ENCODE measurements at places on chromosomes 3 and 15.

GRCh38 chr3:123082370-123083065 is 15.7 kb downstream of the PDIA5 start:
- no peak for DNase-seq

DNA sequence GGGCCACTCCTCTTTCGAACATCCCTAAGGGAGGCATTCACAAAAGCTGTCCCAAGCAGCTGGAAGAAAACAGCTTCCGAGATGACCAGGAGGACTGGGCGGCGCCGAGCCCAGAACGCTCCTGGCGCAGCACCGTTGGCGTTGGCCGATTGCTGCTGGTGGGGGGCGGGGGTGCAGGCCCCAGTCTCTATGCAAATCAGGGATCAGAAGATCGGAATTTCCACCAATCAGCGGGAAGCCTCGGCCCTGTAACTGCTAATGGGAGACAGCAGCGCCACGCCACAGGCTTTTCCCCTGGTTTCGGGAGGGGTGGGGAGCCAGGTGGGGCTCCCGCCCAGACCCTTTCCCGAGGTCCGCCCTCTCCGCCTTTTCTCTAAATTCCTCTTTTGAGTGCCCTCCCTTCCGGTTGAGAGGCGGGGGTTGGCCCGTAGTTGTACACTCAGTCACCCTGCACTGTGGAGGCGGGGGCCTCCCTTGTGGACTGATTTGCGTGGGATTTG is 27.0 kb downstream of the HMCES start:
- no peak for DNase-seq

- DNase-seq: no peak
Observed at GRCh38 chr3:146513386-146514051, 30.9 kb downstream of the PLSCR1 start.

- DNase-seq: no peak
Observed at GRCh38 chr15:52653431-52653964, 25.7 kb downstream of the ATOSA start.

DNA sequence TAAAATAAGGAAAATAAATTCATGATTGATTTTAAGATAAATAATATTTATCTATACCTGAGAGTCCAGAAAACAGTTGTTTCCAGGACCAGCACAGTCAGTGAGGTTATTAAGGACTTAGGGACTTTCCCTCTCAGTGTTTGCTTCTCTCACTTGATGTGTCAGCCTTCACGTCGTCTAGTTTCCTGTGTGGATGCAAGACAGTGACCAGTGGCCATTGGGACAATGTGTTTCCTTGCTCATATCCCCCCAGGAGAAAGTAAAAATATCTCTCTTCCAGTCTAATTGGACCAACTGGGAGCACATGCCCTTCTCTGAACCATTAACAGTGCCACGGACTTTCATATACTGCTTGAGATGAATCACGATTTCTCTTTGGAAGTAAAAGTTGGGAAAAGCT is 157.8 kb upstream of the CTNNB1 start:
- no peak for DNase-seq

- DNase-seq: no peak
Observed at GRCh38 chr3:64638981-64639481, 48.8 kb downstream of the ADAMTS9 start.

DNA sequence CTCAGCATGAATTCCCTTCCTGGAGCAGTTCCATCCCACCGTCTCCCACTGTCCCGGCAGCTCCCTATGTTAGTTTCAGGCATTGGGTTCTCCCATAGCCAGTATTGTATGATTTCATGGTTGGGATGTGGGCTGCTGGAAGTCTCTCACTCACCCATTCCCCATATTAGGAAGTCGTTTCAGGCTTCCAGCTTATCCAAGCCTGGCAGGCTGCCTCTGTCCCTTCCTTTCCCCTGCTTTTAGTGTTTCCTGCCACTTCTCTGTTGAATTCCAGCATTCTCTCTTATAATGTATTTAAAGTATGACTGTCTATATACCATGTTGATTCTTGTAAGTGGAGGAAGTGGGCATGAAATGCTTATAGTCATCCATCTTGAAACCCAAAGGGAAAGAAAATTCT is 309.7 kb upstream of the RBMS3 start:
- DNase-seq: no peak

GRCh38 chr15:45026651-45027190 is 3.7 kb downstream of the SORD start:
- DNase-seq: no peak

DNA sequence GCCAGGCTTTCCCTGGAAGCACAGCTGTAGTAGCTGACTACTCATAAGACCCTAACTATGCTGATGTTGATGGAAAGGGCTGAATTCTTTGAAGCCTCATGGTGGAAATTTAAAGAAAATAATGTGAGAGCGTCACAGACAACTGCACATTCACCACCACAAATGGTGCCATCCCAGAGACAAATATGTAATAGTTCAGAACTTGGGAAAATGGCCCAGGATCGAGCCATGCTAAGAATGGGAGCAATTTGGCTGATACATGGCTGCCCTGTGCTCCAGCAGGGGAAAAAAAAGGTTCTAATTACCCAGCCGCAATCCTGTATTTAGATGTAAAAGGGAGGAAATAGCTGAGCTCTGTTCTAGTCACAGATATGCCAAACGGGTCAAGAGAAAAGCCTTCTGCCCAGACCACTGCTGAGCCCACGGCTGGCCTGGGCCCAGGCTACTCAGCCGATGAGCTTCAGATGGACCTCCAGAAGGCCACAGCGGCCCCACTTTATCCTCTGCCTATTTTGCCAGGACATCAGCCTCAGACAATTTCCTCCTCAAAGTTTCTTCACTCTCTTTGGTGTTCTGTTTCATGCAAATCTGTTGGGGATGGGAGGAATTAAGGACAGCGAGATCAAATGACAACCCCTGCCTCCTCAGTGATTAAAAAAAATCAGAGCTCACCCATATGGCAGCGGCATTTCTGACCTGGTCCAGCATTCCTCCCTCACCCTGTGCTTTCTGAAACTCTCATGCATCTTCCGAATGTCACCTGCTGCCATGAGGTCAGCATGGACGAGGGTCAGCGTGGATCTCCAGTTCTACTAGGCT is 54.5 kb upstream of the MEX3B start:
- DNase-seq: no peak

DNA sequence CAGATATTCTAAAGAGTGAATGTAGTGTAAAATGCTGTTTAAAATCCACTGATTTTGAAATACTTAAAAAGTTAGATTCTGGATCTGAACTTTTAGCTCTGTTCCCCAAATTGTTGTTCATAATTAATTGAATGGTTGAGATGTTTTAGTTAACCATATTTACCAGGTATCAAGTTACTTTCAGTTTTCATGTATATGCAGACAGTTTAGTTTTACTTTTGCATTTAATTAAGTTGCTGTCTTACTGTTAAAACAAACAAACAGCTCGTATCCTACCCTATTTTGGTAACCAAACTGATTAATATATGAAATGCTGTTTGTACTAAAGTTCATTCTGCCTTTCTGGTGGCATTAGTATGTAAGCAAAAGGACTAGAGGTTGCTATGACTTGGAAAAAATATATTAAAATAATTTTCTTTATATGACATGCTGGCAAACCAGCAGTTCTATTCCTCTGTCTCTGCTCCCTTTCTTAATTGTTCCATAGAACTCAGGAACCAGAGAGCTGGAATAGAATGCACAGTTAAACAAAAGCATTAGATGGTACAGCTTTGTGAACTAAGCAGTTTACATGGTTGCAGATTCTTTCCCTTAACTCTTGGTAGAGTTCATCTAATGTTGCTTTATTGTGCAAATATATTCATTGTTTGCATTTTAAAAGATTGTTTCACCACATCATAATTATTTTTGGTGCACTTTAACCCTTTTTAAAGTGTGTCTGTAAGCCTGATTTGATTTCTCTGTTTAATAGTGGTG is 39.5 kb upstream of the SCAANT1 start:
- DNase-seq: no peak

DNA sequence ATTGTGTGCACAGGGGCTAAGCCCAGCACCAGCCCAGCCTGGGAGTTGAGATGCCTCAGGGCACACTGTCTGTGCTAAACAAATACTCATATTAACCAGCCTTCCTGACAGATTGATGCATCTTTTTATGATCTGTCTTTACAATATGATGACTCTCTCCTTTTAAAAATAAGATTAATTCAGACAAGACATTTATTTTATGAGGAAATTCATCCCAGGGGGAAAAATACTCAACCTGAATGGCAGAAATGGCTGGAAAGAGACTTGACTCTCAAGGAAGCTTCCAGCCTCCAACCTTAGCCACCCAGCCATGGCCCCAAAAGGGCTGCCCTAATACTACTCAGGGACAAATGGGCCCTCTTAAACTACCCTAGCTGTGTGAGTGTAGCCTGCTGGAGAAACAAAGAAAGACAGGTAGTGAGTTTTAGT is 46.9 kb downstream of the NOX5 start:
- no peak for DNase-seq

- DNase-seq: no peak
Observed at GRCh38 chr3:114896978-114897377, 250.1 kb downstream of the ZBTB20 start.

DNA sequence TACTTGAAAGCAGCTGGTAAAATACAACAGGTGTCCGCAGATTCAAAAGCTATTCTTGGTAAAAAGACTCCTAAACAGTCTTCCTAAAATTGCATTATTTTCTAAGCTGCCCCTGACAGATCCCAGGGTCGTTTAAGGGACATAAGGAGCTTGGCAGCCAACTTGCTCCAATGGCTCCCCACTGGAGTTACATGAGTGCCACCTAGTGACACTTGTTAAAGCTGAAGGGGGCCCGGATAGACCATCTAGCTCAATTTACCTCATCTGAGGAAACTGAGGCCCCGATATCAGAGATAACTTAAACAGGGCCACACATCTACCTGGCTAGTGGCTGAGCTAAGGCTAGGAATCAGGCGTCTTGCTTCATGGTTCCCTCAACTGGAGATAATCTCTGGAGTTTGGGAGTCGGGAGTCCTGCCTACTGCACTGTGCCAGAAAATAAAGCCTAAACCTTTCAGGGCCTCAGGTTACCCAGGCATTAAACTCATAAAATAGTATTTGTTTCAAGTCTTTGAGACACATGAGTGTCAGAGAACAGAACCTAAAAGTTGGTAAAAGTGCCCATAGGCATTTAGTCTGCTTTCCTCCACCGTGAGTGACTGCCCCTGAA is 6.5 kb upstream of the TBC1D23 start:
- no peak for DNase-seq

- no peak for DNase-seq
Observed at GRCh38 chr15:74278207-74278606, 42.1 kb downstream of the CCDC33 start.

GRCh38 chr3:172171396-172172075 is 132.2 kb downstream of the FNDC3B start:
- no peak for DNase-seq

Data from stimulated activated CD8-positive, alpha-beta memory T cell treated with anti-CD3 and anti-CD28 coated beads, Interleukin-4, amount 100 ng/mL, for 24 hours (primary cell).